ENCODE measurements at places on chromosomes 5 and 9.
A peak's percentile ranks its signal among the peaks of the same experiment; 100 is the strongest.

GRCh38 chr9:130185490-130186031 lies 13.4 kb downstream of the NCS1 start:
- no peak for DNase-seq

DNA sequence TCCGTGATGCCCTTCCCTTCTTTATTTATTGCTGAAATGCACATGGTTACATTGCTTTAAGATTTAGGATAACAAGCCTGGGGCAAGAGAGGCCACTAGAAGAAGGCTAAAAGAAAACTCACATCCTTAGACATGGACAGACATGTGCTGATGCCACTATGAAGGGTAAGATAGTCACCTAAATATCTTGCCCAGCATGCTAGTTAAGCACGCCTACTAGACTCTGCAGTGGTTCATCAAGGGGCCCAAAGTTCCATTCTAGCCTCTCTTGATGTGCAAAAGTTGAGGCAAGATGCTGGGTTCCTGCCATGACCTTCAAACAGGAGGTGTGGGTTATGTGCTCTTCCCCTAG lies 49.3 kb downstream of the GRAMD2B start:
- no peak for DNase-seq

DNA sequence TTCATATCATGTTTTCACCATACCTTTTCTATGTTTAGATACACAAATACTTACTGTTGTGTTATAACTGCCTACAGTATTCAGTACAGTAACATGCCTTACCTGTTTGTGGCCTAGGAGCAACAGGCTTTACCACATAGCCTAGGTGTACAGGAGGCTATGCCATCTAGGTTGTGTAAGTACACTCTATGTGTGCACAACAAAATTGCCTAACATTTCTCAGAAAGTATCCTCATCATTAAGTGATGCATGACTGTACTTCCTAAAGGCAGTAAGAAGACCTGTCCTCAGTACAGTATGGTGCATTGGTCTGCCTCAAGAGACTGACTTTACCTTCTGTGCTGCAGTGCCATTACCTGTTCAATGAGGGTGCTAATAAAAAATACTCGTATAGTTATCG lies 7.9 kb downstream of the TXN start:
- DNase-seq: no peak

DNA sequence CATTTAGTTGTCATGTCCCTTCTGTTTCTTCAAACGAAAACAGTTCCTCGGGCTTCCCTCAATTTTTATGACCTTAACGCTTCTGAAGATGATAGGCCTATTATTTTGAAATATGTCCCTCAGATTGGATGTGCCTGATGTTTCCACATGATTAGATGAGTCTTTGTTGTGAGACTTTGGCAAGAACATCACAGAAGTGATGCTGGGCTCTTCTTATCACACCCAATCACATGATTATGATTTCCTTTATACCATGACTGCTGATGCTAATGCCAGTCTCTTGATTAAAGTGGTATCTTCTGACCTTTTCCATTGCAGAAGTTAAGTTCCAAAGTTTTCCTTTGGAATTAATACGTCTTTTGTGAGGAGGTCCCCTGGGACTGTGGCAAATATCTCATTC lies 175.7 kb downstream of the SAXO1 start:
- no peak for DNase-seq

GRCh38 chr5:73393611-73394489 lies 54.7 kb downstream of the FOXD1 start:
- peak; percentile 36 for DNase-seq

GRCh38 chr9:36765077-36765390 lies 192.3 kb downstream of the MELK start:
- DNase-seq: no peak

GRCh38 chr9:130244548-130245165 lies 20.9 kb upstream of the HMCN2 start:
- DNase-seq: no peak

- no peak for DNase-seq
Observed at GRCh38 chr5:921456-922435, 29.1 kb downstream of the TRIP13 start.

- no peak for DNase-seq
Observed at GRCh38 chr5:128528637-128529255, 9.3 kb downstream of the FBN2 start.

GRCh38 chr9:16001856-16002255 lies 449.0 kb downstream of the CCDC171 start:
- DNase-seq: no peak

DNA sequence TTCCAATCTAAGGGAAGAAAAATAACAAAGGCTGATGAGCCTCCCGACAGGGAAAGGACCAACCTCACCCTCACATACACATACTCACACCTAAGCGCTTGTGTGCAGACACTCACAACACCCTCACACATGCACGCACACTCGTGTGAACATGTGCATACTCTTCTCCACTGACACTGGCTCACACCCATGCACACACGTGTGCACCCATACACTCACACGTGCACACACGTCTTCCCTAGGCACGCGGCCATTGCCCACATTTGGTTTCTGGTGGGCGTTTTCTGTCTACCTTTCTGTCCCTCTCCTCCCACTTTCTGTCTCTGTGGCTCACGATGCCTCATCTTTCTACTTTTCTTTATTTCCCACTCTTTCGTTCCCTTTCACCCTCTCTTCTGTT lies 169.7 kb upstream of the MVB12B start:
- DNase-seq: no peak

DNA sequence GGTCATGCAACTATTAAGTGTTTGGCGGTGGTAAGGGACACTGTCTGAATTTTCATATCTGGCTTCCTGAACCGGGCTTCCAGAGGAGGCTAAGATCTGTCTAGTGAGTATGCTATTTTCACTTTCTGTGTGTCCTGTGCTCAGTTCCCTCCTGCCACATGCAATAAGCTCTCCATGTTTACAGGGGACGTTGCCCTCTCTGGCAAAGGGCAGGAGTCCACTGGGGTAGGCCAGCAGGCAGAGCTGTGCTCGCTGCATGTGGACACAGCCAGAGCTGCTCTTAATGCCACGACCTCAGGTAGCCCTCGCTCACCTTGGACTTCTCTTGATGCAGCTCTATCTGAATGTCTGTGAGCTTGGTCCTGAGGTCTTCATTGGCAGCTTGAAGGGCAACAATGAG lies 111.2 kb downstream of the JAKMIP2 start:
- DNase-seq: no peak

DNA sequence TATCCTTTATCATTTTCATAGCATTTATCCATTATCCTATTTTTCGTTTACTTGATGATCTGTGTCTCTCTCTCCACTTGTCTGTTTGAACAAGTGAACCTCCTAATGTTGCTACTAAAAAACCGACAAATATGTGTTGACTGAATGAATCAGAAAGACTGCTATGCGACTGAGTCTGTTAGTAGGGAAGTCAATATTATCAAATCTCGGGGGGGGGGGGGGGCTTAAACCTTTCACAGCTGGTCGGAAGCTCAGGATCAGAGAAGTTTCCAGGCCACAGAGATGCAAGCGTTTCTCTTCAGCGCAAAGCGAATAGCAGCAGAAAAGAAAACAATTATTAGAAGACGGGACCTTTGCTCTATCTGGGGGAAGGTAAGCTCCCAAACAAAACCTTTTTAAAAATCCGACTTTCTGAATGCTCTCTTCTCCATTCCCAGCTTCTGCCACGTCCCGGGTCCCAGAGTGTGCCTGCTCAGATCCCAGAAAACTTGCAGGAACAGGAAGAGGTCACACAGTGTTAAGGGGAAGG lies 412 bp downstream of the RIOK2 start:
- no peak for DNase-seq

- no peak for DNase-seq
Observed at GRCh38 chr9:95409650-95410426, 92.3 kb upstream of the FANCC start.

DNA sequence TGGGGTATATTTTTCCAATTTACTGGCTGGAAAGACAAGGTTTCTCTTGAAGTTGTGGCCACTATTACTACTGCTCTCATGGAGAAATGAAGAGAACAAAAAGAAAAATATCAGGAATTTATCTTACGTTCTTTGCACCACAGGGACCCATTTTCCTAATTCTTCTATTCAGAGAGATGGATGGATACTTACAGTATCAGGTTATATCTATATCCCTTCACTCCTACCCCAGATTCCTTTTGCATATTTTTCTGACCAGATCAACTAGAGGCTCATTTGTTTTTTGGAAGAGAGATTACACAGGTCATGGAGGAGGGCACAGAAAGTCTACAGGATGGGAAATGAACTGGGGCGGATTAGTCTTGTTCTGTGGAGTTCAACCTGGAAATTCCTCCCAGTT lies 277.2 kb upstream of the VLDLR start:
- DNase-seq: no peak

All from NCI-H1417 (cell line).